Keratinocyte (primary cell): ENCODE measurements at places on chromosomes 1 and 21. TPM values are rescaled to one million over a fixed set of nuclear protein-coding genes. Genes with fewer than 3 reads are reported as not detected.

DNA sequence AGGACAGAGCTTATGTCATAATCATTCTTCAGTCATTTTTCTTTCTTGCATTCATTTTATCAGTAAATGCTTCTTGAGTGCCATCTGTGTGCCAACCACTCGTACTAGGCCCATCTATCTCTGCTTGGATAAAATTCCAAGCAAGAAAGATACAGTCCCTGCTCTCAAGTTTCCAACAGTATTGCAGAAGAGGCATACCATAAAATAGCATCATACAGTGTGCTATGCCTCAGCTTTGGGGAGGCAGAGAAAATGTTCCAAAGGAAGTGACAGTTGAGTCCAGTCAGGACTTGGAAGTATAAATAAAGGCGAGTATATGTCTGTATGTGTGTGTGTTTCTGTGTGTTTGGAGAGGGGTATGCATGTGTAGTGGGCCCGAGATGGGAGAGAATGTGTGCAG lies 113.4 kb upstream of the HOOK1 start:
- no peaks in the 10 kb centered on the region for H3K36me3 ChIP-seq
- no peak overlapping the region for H3K4me3 ChIP-seq
- no peak for DNase-seq
- H3K4me1 ChIP-seq = no peaks in the 10 kb centered on the region
- no peaks in the 10 kb centered on the region for H3K27me3 ChIP-seq
- H3K27ac ChIP-seq = no peak overlapping the region

DNA sequence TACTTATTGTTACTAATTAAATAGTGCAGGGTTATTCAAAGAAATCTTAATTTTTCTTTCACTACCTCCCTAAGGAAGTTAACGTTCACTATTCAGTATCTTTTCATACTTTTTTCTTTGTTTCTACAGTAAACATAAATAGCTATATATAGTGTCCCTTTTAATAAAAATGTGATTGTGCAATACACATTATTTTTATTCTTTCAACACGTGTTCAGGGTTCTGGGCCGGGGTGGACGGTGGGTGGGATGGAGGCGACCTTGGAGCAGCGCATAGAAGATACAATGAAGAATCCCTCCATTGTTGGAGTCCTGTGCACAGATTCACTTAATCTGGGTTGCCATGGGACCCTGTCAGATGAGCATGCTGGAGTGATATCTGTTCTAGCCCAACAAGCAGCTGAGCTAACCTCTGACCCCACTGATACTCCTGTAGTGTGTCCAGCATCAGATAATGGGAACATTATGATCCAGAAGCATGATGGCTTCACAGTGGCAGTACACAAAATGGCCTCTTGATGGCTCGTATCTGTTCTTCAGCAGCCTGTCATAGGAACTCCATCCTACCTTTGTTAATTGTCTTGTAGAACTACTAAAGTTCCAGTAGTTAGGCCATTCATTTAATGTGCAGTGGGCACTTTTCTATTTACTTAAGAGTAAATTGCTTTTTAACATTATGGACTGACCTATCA lies 155.9 kb upstream of the L1TD1 start:
- H3K4me1 ChIP-seq = no peaks in the 10 kb centered on the region
- no peaks in the 10 kb centered on the region for H3K27me3 ChIP-seq
- H3K4me3 ChIP-seq = no peak overlapping the region

DNA sequence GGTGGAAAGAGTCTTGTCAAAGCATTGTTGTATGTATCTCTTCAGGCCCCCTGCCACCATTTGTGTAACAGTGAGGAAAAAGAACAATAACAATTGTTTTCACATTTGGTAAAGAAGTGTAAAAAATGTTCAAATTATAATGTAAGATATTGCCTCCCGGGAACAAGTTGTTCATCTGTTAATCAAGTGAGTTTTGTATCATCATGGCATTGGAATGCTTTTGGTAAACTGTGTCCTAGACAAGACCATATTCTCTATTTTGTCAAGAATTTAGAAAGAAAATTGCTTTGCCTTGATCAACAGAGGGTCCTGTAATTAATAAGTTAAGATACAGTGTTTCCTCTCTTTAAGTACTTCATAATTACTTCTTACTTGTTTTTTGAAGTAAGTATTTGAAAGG lies 692.0 kb upstream of the NR5A2 start:
- H3K4me1 ChIP-seq = no peaks in the 10 kb centered on the region
- peaks cover 4% of the 10 kb centered on the region for H3K27me3 ChIP-seq
- H3K27ac ChIP-seq = no peak overlapping the region
- H3K36me3 ChIP-seq = no peaks in the 10 kb centered on the region

- peaks cover 22% of the 10 kb centered on the region for H3K4me1 ChIP-seq
- no peak overlapping the region for H3K4me3 ChIP-seq
- no peaks in the 10 kb centered on the region for H3K27me3 ChIP-seq
- DNase-seq = no peak
These were observed 19.2 kb upstream of the PEF1 start for GRCh38 chr1:31663622-31664452.

GRCh38 chr1:172939475-172939874 lies 111.3 kb downstream of the TNFSF18 start:
- H3K4me3 ChIP-seq = no peak overlapping the region
- no peak overlapping the region for H3K27ac ChIP-seq
- DNase-seq = no peak
- H3K4me1 ChIP-seq = peaks cover 11% of the 10 kb centered on the region
- H3K27me3 ChIP-seq = no peaks in the 10 kb centered on the region
- H3K36me3 ChIP-seq = no peaks in the 10 kb centered on the region

- DNase-seq = no peak
- H3K27ac ChIP-seq = no peak overlapping the region
- no peak overlapping the region for H3K4me3 ChIP-seq
- H3K36me3 ChIP-seq = no peaks in the 10 kb centered on the region
- no peaks in the 10 kb centered on the region for H3K27me3 ChIP-seq
- peaks cover 6% of the 10 kb centered on the region for H3K4me1 ChIP-seq
These were observed 47.1 kb downstream of the SSX2IP start for GRCh38 chr1:84643183-84643582.

CHIT1 gene
- 0.14 TPM in 1 of 3 replicates, not detected in the others for polyA plus RNA-seq
